ENCODE measurements at places on chromosomes 3 and 15.

DNA sequence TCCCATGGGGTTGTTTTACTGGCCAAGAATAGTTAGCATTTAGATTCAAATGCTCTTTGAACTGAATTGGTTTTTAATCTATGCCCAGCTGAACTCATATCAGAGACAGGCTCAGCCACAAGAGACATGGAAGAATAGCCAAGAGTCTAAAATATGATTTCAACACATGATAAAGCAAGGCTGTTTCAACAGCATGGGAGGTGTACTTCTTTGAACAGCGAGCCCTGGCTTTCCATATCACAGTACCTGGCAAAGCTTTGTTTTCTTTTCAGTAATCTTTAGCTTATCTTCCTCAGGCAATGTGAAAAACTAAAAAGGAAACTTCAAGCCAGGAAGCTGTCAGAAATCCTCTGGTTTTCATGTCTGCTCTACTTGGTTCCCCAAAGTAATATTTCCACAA is 413.6 kb upstream of the ADAMTS9 start:
- no peak for DNase-seq

DNA sequence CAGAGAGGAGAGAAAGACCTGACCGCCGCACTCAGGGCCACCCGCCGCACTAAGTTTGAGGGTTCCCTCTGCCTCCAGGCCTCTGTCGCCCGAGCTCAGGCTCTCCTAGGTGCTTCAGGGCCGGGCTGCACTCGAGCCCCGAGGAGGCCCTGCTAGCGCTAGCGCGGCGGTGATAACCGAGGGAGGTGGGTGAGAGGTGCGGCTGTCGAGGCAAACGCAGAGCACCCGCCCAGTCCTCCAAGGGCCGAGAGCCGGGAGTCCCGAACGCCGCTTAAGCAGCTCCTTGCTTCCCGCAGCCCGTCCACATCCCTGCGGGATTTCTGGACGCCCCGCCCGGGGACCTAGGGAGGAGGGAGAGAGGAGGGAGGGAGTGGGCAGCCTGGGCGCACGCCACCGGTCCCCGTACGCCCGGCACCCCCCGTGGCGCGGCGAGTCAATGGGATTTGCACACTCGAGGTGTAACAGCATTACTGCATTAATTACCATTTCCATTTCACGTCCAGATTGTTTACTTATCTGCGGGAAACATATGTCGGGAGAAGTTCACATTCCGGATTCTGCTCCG is 6.8 kb downstream of the SOX14 start:
- peak; percentile 55 for DNase-seq

GRCh38 chr15:73153024-73153423 is 100.8 kb downstream of the NEO1 start:
- no peak for DNase-seq

DNA sequence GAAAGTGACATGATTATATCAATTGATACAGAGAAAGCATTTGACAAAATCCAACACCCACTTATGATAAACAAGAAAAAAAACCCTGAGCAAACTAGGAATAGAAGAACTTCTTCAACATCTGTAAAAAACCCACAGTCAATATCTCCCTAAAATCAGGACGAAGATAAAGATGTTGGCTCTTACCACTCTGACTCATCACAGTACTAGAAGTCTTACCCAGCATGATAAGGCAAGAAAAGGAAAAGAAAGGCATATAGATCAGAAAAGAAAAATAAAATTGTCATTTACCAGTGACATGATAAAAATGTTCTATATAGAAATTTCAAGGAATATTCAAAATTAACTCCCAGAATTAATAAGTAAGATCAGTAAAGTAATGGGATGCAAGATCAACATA is 7.2 kb upstream of the FBXW12 start:
- no peak for DNase-seq

- DNase-seq: no peak
Measured at GRCh38 chr15:34944936-34945335, 24.6 kb downstream of the AQR start.

- no peak for DNase-seq
Measured at GRCh38 chr3:39165518-39165917, 12.1 kb upstream of the CSRNP1 start.

- DNase-seq: no peak
Measured at GRCh38 chr3:151460228-151460627, 633 bp downstream of the IGSF10 start.

DNA sequence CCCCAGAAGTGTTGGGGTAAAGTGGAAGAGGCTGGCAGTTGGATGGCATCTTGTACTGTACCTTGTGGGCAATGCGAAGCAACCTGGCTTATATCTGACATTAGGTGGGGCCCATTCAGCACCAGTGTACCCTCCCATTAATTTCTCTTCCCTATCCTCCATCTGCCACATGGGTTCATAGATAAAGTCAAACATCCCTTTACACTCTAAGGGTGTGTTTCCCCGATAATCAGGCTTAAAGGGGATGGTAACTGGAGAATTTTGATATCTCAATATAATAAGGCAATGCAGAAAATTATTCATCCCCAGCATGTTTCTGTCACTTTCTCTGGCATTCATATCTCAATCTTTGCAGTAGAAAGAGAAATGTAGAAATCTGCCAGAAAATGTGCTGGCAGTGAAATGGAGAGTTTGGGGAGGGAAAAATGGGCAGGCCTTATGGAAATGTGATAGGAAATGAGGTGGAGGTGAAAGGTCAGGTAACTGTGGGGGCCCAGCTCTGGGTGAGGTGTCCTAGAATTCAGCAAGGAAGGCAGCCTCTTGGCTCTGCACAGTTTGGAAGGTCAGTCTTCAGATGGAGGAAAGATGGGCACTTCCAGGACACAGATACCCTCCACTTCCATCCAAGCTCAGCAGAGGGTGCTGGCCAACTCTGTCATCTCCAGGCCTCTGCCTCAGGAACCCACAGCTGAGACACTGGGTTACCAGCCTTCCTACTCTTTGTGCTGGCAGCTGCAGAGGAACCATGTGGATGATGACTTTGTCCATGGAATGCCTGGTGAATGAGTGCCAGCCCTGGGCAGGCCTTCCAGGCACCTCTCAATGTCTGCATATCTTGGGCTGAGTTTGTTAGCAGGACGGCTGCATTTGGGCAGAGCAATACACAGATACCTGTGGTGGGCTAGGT is 325.9 kb upstream of the CTDSPL start:
- DNase-seq: no peak

DNA sequence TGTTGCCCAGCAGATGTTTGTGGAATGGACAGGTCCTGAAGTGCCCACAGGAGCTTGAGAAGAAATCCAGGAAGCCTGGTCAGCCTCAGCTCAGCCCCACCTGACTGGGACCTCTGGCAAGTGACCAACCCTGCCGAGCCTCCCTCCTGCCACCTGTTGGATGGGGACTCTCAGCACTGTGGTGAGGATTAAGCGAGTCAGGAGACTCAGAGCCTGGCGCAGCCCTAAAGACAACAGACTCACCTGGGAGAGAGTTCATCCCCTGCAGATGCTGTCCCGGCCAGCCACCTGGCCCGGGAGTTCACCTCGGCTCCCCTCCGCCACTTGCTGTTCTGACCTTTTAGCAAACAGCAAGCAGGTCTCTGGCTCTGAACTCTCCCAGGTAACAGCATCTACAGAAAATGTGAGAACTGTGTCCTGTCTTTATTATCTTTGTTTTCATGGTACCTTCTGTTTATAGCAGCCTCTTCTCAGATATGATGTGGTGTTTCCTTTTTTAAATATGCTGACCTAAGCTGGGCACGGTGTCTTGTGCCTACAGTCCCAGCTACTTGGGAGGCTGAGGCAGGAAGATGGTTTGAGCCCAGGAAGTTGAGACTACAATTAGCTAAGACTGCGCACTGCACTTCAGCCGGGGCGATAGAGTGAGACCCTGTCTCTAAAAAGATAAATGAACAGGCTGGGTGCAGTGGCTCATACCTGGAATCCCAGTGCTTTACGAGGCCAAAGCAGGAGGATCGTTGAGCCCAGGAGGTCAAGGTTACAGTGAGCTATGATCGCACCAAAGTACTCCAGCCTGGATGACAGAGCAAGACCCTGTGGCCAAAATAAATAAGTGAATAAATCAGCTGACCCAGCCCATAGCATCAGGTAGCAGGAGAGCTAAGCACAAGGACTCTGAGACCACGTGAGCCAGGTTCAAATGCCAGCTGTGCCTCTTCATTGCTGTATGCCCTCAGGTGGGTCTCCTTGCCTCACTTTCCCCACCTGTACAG is 32.4 kb upstream of the SLC6A6 start:
- no peak for DNase-seq

GRCh38 chr3:46812237-46812791 is 50.9 kb downstream of the MYL3 start:
- DNase-seq: peak; percentile 84

DNA sequence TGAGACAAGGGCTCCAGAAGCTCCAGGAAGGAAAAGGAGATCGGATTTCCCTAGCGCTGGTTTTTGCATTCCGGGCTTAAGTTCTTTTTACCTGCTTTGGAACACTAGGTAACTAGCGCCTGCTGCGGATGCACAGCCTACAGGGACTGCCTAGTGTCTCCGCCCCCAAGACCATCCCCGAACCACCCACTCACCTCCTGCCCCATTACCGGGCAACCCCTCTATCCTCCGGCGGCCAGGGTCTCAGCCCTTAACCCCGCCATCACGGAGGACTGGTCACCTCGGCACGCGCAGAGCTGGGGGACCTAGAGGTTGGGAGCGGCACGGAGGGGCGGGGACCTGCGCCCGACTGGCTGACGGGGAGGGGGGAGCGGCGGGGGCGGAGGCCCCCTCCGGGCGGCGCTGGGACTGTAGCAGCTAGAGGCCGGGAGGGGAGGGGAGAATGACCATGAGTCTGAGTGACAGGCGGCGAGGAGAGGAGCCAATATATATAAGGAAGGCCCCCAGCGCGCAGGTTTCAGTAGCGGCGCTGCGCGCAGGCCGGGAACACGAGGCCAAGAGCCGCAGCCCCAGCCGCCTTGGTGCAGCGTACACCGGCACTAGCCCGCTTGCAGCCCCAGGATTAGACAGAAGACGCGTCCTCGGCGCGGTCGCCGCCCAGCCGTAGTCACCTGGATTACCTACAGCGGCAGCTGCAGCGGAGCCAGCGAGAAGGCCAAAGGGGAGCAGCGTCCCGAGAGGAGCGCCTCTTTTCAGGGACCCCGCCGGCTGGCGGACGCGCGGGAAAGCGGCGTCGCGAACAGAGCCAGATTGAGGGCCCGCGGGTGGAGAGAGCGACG is at the start of gene DLL4:
TSS of gene DLL4 (plus strand) at position 520 of the 839 bp plus-strand sequence. CDS start 329 bp downstream, outside the sequence.
- peak; percentile 80 for DNase-seq
